ENCODE measurements at places on chromosomes 4 and X.

GRCh38 chr4:14667624-14668151 lies 334.6 kb upstream of the CPEB2 start:
- DNase-seq = no peak

GRCh38 chr4:120630427-120630826 lies 292.1 kb downstream of the PRDM5 start:
- DNase-seq = no peak

- DNase-seq = no peak
Observed at GRCh38 chrX:8639949-8640475, 91.9 kb downstream of the ANOS1 start.

DNA sequence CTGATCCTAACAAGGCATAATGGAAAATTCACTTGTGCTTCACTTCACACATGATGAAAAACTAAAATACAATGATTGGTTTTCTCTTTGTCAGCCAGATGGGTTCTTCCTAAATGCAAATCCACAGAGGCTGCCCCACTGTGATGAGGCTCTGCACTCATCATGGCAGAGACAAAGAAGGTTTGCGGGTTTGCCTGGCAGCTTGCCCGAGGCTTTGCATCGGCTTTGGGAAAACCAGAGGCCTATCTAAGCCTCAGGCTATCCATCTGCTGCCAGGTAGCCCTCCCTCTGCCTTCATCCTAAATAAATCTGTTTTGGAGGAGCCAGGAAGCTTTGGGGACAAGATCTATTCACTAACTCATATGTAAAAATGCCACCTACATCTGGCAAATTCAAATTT lies 244.2 kb downstream of the PACRGL start:
- no peak for DNase-seq

DNA sequence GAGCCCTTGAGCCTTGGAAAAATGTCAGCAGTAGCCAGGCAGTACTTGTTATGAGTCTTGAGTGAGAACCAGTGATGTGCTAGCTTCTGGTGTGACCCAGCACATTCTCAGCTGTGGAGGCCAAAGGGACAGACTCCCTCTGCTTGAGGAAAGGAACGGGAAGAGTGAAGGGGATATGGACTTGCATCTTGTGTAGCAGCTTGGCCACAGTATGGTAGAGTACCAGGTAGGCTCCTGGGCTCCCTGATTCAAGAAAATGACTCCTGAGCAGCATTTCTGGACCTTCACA lies 1601.9 kb upstream of the ADGRL3 start:
- no peak for DNase-seq

DNA sequence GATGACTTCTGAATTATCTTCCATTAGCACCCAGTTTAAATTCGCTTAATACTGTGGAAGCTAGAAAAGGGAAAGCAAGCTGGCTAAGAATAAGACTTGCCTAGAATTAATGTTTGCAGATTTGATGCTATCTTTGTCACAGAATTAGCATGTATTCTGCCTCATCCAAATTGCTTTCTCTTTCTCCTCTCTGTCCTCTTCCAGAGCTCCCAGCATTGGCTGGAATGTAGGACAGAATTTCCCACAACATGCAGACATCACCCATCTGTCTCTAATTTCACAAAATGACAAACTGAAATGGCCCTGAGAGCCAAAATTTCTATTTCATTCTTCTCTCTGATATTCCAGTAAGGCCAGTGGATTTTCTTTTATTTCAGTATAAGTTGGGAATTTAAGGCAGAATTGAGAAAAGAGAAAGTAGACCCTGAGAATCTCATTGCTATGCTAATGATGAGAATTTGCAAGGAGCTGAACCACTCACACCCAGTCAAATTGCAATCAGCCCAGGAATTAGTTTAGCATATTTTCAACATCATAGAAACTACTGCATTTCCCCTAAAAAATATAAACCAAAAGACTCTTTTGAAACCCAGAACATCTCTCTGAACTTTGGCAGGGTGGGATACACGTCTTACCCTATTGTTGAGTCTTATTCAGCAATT lies 188.8 kb downstream of the RCHY1 start:
- DNase-seq = no peak

- DNase-seq = no peak
Observed at GRCh38 chrX:18797141-18797540, 89.7 kb downstream of the PPEF1 start.

DNA sequence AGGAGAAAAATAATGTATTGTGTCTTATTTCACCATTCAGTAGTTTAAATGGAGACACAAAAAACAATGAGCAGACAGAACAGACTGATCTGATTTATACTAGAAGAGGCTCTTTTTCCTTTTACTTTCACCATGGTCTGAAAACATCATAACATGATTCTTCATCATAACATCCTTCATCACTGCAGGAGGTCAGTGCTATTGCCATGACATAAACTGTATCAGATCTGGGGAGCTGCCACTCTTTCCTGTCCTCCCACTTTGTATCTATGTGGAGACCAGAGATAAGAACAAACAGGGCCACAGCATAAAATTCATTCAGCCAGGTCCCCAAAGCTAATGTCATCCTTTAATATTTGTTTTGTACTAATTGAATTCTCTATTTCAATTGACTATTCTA lies 25.2 kb downstream of the SOD3 start:
- no peak for DNase-seq

DNA sequence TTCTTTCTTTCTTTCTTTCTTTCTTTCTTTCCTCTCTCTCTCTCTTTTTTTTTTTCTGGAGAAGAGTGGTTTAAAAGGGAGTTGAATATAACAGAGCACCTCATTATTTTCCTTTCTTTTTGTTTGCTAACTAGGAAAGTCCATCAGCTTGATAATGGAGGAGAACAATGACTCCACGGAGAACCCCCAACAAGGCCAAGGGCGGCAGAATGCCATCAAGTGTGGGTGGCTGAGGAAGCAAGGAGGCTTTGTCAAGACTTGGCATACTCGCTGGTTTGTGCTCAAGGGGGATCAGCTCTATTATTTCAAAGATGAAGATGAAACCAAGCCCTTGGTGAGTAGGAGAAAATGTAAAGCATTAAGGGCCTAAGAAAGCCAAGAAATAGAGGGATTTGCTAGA lies 95.4 kb downstream of the ARHGAP24 start:
- DNase-seq = no peak

DNA sequence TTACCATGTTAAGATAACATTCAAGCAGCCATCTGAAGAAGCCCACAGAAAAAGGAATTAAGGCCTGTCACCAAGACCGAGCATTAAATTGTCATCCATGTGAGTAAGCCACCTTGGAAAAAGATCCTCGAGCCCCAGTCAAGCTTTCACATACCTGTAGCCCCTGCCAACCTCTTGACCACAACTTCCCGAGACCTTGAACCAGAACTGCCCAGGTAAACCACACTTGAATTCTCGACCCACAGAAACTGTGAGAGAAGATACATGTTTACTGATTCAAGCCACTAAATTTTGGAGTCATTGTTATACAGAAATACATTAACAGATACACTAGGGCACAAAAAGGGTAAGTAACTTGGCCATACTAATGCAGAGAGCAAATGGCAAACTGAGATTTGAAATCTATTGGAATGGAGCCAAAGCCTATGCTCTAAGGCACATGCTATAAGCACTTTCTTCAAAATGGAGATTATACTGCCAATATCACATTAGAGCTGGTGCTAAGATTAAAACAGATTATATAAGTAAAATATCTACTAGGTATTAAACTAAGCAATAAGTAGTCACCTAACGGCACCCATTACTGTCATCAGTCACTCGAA lies 49.5 kb downstream of the FAM13A start:
- DNase-seq = no peak

- no peak for DNase-seq
Observed at GRCh38 chr4:179536694-179537093, 2094.5 kb upstream of the AGA start.

DNA sequence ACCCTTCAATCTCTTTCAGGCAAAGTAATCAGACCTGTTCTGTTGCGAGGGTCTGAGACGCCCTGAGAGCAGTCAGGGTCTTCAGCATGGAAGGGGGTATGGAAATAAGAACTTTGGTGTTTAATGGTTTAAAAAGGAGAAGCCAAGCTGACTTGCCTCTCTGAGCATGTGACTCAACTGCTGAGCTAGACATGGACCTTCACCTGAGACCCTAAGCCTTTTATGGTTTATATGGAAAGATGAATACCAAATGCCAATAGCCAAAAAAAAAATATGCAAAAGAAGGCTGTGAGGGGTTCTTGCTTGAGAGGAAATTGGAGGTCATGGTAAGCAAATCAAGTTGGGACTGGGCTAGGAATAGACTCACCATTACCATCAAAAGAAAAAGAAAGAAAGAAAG lies 30.6 kb downstream of the CHRNA9 start:
- no peak for DNase-seq

- no peak for DNase-seq
Observed at GRCh38 chrX:129572422-129572821, 32.4 kb downstream of the OCRL start.

DNA sequence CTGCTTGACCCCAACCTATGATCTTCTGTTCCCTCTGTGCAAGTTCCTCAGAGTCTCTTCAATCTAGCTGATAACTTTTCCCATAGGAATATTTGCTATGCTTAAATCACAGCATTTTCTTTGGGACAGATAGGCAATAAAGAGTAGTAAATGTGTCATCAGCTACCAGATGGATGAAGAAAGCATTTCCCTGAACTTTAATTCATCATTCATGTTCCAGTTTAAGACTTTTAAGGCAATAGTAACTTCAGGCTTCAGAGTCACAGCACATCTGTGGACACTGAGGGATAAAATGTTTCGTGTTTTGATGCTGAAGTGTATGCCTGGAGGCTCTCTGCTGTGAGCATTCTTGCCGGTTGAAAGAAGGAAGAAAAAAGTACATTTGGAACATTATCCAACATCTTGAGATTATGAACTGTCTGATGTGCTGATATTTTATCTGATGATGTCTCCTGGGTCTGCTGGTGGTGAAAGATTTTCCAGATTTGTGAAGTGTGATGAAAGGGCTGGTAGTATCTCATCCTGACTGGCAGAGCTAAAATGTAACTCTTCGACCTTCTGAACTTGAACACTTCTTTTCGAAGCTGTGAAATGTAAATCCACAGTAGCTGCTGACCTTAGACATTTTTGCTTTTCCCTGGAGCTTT lies 133.7 kb downstream of the DCLK2 start:
- no peak for DNase-seq

DNA sequence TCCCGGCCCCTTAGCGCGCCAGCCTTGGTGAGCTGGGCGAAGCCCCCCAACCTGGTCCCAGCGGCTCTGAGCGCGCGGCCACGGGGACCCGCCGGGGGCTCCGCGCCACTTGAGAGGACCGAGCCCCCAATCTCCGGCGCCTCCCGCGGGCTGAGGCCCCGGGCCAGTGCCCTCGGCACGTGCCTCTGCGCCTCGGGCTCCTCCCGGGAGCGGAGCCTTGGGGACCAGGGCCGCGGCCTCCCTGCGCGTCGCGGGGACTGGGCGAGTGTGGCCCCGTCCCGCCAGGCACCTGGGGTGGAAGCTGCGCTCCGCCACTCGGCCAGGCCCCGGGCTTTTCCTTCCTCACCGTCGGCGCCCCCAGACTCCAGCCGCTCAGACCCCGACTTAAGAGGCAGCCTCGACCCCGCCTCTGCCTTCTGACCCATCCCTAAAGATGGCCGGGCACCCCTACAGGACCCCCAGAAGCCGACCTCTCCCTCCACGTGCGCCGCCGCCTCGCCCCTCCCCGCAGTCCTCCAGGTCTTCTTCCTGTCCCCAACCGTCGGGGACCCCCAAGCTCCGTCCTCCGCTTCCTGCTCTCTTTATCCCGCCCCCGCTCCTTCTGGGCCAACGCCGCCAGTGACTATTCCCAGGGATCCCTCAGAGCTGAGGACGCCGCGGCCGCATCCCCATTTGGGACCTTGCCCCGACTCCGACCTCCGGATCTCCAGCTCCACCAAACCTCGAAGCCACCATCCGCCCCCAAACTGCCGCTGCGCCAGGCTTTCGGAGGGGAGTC lies 752 bp downstream of the ERAS start:
- DNase-seq = no peak

GRCh38 chr4:180675359-180675650 lies 1567.9 kb upstream of the TENM3 start:
- DNase-seq = no peak

DNA sequence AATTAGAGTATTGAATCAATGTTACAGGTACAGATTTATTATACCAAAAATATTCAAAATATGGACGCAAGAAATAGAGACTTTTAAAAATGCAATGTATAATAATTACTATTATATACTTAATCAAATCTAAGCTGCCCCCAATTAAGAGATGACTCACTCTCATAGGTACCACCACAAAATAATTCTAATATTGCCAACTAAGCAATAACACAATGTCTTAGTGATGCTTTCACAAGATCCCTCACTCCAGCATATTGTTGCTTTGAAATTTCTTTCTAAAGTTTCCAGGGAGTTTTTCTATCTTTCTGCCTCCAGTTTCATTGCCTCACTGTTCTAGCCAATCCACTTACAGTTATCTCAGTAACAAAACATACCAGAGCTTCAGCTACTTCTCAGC lies 270.0 kb upstream of the PABPC4L start:
- no peak for DNase-seq

DNA sequence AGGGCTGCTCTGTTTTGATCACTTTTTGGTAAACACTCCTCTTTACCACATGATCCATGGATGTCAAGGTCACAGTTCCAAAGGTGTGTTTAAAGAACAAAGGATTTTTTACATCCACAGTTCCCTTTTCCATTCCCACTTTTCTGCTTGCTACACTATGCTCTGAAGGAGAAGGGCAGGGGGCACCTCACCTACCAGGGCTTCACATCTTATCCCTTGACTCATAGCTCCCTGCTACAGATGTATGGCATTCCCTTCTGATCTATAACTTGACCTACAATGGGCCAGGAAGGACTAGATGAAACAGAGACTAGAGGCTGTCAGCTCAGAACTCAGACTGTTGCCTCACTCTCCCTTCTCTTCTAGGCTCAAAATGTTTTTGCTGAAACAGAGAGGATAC lies 233.1 kb upstream of the RPS6KA3 start:
- DNase-seq = no peak

DNA sequence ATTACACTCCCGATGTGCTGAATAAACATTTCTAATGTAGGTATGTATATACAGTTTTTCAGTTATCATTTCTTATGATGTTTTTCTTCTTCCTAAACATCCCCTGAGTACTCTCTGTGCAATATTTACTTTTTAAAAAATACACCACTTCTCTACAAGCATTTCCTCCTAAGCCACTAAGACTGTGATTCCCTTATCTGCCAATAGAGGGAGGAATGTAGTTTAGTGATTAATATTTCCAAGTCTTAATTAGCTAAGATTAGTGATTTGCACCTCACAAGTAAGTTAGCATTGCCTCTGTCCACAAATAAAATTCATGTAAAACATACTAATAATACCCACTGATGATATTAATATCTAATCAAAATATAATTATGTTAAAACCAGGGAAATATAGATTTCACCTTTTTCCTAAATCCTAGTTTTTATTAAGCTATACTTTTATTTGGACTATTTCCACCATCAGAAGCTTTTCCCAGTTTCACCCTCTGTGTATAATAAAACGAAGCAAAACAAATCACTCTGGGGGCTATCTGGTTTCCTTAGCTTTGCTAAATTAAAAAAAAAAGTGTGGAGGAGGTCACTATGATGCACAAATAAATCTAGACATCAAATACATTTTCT lies 909.1 kb downstream of the FAT4 start:
- no peak for DNase-seq

DNA sequence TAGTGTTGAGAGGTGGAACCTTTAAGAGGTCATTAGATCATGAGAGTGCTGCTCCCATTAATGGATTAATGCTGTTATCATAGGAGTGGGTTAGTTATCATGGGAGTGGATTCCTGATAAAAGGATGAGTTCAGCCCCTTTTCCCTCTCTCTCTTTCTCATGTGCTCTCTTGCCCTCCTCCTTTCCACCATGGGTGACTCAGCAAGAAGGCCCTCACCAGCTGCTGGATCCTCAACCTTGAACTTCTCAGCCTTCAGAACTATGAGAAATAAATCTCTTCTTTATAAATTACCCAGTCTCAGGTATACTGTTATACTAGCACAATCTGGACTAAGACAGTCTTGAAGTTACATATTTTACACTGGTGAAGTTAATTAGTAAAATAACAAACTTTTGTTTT lies 10.0 kb upstream of the CDKL5 start:
- DNase-seq = no peak

All from NCI-H187 (cell line).